Fibroblast of skin of right quadriceps (primary cell): ENCODE measurements at places on chromosomes 11 and 22.

DNA sequence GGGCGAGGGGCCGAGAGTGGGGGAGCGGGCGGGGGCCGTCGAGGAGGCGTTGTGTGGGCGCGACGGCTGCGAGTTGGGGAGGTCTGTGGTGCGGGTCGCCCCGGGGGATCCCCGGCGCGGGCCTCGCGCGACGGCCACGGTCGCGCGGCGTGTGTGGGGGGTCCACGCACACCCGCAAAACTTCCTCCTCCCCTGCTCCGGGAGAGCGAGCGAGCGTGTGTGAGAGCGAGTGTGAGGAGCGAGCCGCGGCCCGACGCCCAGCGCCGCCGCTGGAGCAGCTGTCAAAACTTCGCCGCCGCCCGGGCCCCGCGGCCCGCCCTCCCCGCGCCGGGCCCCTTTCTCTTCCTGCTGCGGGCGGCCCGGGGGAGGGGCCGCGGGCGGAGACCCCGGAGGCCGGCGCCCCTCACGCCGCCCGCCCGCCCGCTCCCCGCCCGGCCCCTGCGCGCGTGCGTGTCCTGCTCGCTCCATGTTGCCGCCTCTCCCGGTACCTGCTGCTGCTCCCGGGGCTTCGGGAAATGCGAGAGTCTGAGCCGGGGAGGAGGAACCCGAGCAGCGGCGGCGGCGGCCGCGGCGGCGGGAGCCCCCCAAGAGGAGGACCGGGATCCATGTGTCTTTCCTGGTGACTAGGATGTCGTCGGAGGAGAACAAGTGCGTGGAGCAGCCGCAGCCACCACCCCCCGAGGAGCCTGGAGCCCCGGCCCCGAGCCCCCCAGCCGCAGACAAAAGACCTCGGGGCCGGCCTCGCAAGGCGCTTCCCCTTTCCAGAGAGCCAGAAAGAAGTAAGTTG, 9.0 kb upstream of the CCT8L2 start:
- no peak for DNase-seq

GRCh38 chr11:109859045-109859724, 234.0 kb upstream of the ZC3H12C start:
- DNase-seq = peak; percentile 55

- DNase-seq = no peak
These were observed 8.4 kb downstream of the THAP7 start for GRCh38 chr22:20993304-20994127.

DNA sequence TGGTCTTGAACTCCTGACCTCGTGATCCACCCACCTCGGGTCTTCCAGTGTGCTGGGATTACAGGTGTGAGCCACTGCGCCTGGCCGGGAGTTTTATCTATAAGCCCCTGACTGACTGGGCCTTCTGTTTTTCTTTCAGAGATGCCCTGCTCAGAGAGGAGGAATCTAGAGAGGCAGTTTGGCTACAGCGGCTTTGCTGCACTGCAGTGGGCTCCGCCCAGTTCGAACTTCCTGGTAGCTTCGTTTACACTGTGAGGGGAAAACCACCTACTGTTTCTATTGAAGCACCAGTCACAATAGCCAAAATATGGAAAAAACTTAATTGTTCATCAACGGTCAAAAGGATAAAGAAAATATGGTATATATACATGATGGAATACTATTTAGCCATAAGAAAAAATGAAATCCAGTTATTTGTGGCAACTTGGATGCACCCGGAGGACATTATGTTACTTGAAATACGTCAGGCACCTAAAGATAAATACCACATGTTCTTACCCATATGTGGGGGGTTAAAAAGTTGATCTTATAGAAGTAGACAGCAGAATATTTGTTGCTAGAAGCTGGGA, 31.9 kb upstream of the FAM181B start:
- DNase-seq = no peak

DNA sequence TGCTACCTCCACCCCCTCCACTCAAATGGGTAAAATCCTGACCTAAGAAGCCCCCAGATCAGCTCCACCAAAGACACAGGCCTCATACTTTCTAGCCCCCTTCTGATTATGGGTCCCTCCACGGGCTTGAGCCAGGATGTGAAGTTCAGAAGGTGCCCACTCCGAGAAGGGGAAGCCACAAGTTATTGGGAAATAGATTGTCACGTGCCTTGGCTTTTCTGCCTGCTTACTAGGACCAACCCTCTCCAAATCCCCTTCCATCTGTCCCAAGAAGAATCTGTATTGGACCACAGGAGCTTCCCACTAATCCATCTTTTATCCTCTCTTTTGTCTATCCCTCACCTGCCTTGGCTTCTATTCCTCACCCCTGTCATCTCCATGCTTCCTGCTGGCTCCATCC, 3.0 kb upstream of the NRGN start:
- no peak for DNase-seq

GRCh38 chr11:65663639-65664200, 1.0 kb upstream of the RELA start:
- peak; percentile 67 for DNase-seq

- DNase-seq = no peak
These were observed 38.6 kb upstream of the DLAT start for GRCh38 chr11:111986589-111986988.

DNA sequence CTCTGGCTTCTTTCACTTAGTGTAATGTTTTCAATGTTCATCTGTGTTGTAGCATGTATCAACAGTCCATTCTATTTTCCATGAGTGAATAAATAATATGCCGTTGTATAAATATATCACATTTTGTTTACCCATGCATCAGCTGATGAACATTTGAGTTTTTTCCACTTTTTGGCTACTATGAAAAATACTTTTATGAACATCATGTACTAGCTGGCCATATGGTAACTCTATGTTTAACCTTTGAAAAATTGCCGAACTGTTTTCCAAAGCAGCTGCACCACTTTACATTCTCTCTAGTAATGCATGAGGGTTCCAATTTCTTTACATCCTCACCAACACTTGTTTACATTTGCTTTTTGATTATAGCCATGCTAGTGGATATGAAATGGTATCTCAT, 59.8 kb upstream of the FAR1 start:
- no peak for DNase-seq

DNA sequence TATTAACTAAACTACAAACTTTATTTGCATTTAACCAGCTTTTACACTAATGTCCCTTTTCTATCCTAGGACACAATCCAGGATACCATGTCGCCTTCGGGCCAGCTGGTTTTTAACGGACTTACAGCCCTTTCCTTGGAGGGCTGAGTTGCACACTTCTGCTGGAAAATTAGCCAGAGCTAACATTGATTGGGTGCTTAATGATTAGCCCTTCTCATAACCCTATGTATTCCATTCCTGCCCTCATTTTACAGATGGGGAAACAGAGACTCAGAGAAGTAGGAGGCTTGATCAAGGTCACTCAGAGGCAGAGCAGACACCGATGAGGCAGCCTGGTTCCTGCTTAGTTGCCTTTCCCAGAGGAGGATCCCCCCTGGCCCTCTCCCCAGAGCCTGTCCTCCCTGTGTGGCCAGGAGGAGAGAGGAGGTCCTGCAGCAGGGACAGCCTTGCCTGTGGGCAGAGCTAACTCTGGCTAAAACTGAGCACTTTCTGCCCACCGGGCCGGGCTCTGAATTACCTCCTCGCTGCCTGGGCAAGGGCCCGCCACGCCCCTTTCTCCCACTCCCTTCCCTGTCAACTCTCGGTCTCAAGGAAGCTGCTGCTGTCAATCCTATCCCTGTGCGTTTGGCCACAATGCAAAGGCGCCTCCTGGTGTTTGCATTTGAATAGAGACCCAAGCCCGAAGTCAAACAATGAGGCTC, 59.6 kb upstream of the PAX6 start:
- DNase-seq = peak; percentile 44

- DNase-seq = no peak
These were observed 37.6 kb upstream of the KLHL35 start for GRCh38 chr11:75470476-75471080.

DNA sequence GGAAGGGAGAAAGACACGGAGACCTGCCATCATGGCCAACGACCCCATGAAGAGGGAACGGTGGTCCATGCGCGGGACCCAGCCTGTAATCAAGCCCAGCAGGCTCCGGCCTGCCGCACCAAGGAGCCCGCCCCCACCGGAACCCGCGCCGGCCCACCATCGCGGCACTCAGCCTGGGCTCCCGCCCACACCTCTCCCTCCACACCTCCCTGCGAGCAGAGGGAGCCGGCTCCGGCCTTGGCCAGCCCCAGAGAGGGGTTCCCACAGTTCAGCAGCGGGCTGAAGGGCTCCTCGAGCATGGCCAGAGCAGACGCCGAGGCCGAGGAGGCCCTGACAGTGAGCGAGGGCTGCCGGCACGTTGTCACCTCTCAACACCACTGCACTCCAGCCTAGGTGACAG, 1302.8 kb upstream of the CNTN5 start:
- DNase-seq = no peak

DNA sequence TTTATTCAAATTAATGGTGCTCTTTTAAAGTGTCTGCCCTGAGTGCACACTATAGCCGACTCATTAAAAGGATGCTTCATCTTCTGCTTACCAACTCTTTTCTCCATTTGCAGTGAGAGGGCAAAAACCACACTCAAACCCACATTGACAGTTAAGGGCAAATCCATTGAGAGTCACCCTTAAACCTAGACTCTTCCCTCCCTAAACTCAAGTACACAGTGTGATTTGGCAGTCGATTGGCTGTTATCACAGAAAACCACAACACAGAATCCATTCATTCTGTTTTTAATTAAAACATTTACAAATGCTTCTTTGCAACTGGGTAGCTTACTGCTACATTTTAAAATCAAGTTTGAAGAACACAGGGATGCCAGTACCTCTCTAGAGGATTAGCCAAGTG, 120.0 kb downstream of the CADM1 start:
- no peak for DNase-seq

- DNase-seq = peak; percentile 92
These were observed 51.0 kb downstream of the SYTL2 start for GRCh38 chr11:85759915-85760314.

DNA sequence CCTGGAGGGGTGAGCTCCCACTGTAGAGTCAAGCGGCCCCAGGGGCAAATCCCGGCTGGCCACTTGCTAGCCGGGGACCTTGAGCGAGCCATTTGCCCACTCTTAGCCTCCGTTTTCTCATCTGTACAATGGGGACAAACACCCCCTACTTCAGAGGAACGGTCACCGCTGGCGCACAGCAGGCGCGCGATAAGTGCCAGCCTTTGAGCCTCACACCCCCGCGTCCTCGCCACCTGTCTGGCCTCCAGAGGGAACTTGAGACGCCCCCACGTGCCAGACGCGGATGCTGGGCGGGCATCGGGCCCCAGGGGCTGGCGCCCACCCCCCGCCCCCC, 72.6 kb upstream of the TCF20 start:
- no peak for DNase-seq

DNA sequence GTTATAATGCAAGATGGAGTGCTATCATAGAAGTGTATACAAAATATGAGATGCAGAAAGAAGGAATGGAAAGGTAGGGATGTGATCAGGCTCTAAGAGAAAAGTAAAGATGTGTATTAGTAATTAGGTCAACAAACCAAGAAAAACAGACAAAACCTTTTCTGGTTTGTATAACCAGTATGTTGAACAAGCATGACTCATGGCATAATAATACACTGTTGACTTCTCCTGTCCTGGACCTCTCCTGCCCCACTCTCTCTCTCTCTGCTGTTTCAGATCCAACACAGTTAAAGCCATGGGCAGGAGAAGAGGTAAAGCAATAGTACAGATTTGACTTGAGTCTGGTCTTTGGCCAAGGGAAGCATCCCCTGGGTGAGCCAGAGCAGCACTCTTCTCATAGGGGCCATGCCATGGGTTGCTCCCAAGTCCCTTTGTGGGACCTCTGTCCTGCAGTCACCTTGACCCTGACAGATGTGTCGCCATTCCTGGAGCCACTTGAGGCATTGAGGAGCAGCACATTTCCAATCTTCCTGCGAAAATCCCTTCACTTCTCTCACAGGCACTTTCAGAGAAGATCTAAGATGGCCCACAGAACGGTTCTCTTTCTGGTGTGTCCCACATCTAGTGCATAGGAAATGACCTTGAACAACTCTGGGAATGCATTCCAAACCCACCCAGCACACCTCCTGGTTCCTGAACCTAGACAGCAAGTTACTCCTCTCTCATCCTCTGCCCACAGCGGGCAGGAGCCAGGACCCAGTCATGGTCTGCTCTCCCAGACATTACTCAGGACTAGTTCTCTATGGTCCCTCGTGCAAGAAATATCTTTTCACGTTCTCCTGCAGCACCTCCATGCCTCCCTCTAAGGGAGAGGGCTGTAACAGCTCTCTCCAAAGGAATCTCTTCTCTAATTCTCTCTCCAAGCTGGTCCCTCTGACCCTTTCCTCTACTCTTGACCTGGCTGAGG, 58.2 kb upstream of the PRSS23 start:
- peak; percentile 86 for DNase-seq

DNA sequence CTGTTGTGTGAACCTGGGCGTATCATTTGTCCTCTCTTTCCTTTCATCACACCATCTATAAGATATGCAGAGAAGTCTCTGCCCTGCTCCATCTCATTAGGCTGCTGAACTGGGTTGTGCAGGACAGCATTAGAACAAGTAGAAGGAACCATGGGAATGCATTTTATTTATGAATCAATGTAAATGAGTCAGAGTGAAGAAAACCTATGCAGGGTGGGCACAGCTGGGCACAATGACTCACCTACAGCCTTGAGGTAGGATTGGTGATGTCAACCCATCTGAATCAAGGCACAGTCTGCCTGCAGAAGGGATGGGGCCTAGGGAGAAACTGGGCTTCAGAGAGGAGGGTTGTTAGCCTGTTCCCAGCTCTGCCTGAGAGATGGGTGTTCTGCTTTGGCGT, 123.4 kb downstream of the CSNK2A3 start:
- no peak for DNase-seq

- DNase-seq = no peak
These were observed 46.1 kb upstream of the HSPA8 start for GRCh38 chr11:123107945-123108495.

GRCh38 chr11:13367115-13367514, 89.5 kb downstream of the BMAL1 start:
- no peak for DNase-seq

GRCh38 chr22:29629903-29630516, 26.6 kb downstream of the NF2 start:
- no peak for DNase-seq
